ENCODE measurements at places on chromosomes 1 and 21. TPM values are rescaled to one million over a fixed set of nuclear protein-coding genes. Genes with fewer than 3 reads are reported as not detected.

DNA sequence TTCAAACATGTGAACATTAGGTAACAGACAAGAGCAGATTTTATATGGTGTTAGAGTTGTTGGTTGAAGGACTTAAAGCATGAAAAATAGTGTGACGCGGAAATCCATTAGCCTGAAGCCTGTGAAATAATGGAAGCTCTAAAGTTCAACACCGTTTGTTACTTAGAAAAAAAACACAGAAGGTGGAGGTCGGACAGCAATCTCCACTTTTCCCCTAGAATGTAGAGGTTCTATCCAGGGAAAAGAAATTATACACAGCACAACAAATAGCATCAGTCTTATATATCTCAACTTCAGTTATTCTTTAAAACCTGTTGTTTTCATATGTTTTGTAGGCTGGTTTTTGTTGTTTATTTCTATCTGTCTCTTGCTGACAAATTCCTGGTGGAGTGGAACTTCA lies 1.9 kb downstream of the RCAN3 start:
- no peak for DNase-seq

DNA sequence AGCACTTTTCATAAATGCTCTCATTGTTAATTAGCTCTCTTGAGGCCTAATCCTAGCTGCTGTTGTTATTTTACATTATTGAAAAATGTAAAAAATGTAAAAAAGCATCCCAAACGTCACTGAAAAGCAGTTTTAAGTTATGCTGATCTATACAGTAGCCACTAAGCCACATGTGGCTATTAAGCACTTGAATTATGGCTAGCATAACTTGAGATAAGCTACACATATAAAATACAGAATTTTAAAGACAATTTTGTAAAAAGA lies 18.4 kb upstream of the DNASE2B start:
- no peak for DNase-seq

GRCh38 chr1:233435622-233436021 lies 108.1 kb downstream of the MAP3K21 start:
- no peak for DNase-seq

DNA sequence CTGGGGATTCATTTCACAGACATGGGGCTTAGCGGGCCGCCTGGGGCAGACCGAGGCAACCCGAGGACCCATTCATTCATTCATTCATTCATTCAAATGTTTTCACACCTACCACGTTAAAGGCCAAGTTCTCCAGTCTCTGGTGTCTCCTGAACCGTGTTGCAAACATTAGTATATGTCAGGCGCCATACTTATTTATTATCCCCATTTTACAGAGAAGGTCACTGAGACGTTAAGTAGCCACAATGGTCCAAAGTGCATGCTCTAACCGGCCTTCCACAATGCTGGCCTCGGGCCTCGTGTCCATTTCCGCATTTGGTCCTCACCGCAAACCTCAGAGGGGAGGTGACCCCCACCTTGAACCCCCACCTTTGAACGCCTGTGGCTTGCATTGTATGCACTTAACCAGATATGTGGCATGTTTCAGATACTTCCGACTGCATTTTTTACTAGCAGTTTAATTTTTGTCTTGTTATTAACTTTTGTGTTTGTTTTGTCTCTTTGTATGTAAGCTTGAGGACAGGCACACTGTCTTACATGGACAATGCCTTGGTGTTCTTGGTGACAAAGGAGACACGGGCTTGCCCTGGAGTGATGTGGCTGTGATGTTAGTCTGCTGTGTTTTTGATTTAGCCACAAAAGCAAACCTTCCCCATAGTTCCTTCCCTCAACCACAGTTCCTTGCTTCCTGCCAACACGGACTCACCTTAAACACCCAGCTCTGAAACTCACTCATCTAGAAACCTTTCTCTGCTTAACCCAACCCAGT lies 1.2 kb upstream of the IFFO2 start:
- no peak for DNase-seq

DNA sequence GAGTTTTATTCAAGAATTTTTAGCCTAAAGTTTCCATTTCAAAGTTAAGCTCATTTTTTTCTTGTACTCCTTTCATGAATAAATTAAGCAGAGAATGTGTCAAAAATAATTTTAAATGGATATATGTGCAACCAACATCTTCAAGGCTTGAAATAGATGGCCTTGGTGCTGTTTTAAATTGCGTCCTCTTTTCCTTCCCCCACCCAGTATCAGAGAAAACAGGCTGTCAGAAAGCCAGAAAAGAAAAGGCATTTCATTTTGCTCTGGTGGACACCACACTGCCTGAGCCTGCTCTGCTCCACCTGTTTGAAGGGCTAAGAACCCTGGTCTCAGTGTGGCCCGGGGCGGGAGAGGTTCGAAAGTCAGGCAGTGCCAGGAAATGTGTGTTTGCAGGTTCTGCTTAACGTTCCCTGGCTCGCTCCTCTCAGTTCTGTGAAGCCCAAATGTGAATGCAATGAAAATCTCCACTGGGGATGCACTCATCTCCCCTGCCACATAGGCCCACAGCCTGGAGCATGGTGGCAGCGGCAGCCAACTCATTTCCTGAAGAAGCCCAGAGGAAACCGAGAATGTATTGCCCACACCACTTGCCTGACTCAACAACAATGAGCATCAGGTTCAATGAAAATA lies 134.4 kb downstream of the SDCCAG8 start:
- DNase-seq = no peak

- no peak for DNase-seq
Measured at GRCh38 chr1:28139025-28139712, 37.3 kb downstream of the PTAFR start.

GRCh38 chr1:39866767-39867166 lies 16.5 kb downstream of the TRIT1 start:
- no peak for DNase-seq

DNA sequence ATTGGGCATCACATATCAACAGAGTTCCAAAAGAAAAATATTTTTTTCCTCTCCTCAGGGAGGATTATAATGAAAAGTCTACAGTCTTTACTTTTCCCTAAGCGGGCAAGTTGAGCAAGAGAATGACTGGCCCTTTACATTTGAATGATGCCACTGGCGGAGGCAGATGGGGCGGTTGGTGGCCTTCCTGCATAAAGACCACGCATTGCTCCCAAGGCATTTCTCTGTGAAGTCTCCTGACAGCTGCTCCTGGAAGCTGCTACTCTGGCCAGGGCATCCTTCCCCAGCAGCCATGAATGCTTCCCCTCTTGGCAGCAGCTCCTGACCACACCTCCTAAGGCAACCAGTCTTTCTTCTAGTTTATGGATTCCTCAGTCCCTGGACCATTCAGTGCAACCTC lies 161.1 kb upstream of the RRP15 start:
- DNase-seq = no peak

GRCh38 chr1:63350320-63350719 lies 17.1 kb upstream of the ALG6 start:
- DNase-seq = no peak

GJA9 gene
- not detected for total RNA-seq

- DNase-seq = peak; percentile 99
Measured at GRCh38 chr1:15885701-15886610, 38.4 kb downstream of the SPEN start.

GRCh38 chr1:202154766-202155477 lies 5.5 kb downstream of the PTPN7 start:
- DNase-seq = no peak

DNA sequence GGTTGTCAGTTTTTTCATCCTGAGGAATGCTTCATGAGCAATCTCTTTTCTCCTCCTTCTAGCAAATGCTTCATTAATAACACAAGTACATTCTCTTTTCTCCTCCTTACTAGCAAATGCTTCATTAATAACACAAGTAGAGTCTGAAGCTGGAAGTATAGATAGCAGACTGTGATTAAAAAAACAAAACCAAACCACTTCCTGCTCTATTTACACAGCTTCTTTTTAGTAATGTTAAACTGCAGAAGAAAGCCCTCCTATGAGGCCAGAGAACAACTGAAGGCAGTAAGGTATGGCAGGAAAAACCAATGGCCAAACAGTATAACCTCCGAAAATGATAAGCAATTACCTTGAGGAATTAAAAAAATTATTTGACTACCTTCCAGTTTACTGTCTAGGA lies 90.1 kb downstream of the ZSWIM5 start:
- DNase-seq = no peak

DNA sequence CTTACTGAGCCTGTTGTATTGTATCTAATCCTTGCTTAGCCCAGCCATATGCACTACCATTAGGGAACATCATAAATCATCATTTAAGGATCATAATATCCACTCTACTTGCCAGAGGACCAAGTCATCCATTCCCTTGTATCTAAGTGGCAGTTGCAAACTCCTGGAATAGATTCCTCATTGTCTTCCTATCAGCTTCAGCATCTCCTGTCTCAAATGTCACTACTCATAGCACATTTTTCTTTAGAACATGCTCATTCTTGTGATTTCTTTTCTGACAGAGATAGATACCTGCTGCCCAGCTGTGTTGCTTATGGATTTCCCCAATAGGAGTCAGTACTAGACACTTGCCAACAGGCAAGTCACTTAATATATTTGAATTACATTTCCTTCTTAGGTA lies 84.3 kb downstream of the OLFML3 start:
- no peak for DNase-seq

- DNase-seq = no peak
Measured at GRCh38 chr21:15061747-15062605, 2.8 kb downstream of the NRIP1 start.

NLRP3 gene
- 1.2 TPM for total RNA-seq

KIFAP3 gene
- 31.0 TPM for total RNA-seq

GRCh38 chr21:34116569-34116968 lies 43.2 kb downstream of the MRPS6 start:
- no peak for DNase-seq

DNA sequence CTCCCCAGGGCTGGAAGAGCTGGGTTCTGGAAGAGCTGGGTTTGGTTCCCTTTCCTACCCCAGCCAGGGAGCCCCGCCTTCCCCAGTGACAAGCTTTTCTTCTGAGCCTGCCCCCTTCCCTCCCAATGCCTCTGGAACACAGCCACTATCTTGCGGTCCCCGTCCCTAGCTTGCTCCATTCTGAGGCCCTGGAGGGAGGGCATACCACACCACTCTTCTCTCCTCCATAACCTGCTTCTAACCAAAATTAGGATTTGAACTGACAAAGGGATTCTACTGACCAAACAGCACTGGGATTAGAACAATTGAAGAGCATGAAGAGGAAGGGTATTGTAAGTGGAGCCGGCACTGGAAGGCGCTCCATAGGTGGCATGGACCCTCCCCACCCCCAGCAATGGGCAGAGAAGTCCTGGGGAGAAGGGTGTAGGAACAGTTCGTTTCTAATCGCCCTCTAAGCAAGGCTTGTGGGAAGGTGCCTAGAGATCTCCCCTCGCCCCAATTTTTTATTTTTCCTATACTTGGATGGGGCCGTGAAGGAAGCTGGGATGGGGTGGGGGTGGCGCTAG lies 690 bp downstream of the C1orf216 start:
- DNase-seq = peak; percentile 72

AIRE gene
- not detected for total RNA-seq

AIM2 gene
- 0.51 TPM for total RNA-seq

- DNase-seq = no peak
Measured at GRCh38 chr1:18948048-18948912, 8.2 kb downstream of the IFFO2 start.
